ENCODE measurements at places on chromosomes 1 and 21.

GRCh38 chr1:21622466-21623315 lies 46.5 kb downstream of the RAP1GAP start:
- DNase-seq = no peak

DNA sequence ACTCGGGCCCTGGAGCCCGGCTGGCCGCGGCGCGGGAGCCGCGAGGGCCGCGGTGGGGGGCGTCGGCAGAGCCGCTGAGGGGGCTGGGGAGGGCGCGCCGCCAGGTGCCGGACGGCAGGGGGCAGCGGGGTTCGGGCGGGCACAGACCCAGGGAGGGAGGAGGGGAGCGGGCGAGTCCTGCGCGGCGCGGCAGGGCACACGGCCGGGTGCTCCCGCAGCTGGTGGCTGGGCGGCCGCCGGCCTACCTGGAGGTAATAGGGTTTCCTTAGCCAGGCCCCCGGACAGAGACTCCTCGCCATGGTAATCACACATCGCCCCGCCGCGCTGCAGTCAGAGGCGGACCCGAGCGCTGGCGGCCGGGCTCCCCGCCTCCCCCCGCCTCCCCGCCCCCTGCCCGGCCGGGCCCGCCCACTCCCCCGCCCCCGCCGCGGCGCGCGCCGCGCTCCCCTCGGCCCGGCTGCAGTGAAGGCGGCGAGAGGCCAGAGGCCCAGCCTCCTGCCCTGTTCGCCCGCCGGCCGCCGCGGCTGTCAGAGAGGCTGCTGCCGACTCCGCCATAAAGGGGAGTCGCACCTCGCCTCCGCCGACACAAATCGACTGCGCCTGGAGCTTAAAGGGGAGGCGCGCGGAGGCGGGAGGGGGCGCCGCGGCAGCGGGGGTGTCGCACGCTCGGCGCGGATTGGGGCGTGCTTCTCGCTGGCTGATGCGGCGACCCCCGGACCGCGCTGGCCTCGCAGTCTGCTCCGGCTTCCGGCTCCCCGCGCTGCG lies at the start of gene DIPK1A:
Gene DIPK1A (minus strand): TSS at position 332 of the 765 bp plus-strand sequence. CDS start 33 bp downstream, at position 299.
- peak; percentile 64 for DNase-seq

GRCh38 chr1:185450917-185451316 lies 133.9 kb upstream of the IVNS1ABP start:
- DNase-seq = no peak

DNA sequence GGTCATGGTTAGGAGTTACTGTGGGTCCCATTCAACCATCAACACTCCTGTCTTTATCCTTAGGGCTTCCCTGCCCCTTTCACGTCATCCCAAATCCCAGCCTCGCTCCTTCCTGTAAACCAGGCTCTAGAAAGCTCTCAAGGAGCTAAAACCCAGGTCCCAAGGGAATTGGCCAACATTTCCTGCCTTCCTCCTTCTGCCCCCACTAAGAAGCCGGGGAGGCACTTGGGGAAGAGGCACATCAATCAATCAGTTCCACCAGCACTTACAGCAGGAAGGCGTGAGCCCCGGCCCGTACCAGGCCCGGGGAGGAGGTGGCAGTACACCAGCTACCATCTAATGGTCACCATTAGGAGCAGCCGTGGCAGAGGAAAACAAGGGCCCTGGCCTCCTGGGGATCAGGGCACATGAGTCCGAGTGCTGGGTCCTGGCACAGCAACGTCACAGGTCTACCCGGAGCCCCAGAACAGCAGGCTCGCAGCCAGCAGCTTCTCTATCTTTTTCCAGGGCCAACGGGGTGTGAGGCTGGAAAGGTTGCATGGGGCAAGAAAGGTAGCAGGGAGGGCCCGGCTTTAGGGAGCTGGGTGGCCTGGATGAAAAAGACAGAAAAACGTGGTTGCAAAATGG lies 108.6 kb downstream of the CASZ1 start:
- no peak for DNase-seq

GRCh38 chr1:203471841-203472240 lies 3.8 kb upstream of the PRELP start:
- DNase-seq = no peak

- DNase-seq = no peak
Observed at GRCh38 chr1:109730666-109731065, 10.2 kb downstream of the GSTM3 start.

DNA sequence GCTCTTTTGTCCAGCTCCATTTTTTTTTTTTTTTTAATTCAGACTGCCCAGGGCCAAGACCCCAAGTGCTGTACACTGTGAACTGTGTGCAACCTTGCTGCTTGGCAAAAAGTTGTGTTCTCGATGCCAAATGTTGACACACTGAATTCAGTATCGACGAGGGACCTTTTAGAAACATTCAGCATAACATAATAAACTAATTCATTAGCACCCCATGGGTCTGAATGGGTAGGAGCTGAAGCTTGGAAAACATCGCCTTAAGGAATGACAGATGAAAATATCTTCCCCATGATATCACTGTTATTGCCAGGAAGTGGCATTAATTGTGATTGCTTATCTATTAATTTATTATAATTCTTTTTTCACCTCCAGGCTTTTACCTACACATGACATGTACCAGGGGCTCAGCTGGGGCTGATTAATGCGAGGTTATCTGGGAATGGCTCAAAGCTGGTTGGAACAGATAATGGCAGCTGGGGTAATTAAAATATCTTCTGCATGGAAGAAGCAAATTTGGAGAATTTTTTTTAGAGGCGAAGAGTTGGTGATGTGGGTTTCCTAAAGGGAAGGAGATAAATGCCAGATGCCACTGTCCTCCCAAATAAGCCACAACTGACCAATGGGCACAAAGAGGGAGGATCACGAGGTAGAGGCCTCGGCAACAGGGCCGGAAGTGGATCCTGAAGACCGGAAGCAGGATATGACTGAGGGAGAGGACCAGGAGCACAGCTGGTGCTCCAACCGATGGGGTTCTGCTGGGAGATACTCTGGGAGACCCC lies 169.3 kb downstream of the GRIK3 start:
- DNase-seq = no peak

- DNase-seq = no peak
Observed at GRCh38 chr1:230212405-230212936, 145.4 kb downstream of the GALNT2 start.

DNA sequence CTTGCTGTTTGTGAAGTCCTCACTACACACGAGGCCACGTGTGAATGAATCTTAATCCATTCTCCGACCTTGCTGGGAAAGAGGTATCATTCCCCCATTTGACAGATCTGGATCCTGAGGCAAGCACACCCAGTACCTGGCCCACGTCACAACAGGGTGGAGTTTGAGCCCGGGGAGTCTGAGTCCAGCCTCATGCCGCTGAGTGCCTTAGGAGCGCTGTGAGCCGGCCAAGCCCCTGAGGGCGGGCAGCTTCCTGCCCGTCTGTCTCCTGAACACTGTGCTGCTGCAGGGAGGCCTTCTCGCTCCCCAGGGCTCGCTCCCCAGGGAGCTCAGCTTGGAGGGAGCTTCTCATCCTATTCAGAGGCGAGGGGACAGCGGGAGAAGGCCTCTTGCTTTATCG lies 29.7 kb downstream of the SLC45A1 start:
- DNase-seq = no peak

- DNase-seq = no peak
Observed at GRCh38 chr1:40868051-40868723, 6.0 kb upstream of the CITED4 start.

DNA sequence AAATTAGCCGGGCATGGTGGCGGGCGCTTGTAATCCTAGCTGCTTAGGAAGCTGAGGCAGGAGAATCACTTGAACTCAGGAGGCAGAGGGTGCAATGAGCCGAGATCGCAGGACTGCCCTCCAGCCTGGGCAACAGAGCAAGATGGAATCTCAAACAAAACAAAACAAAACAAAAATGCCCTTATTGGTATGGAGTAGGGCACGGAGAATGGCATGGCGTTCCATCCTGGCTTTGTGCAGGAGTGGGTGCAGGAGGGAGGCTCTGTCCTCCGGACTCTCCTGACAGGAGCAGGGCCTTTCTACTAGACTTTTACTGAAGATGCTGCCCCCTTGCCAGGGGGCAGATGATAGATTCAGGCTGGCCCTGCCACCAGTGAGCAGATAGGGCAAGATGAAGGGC lies 1.0 kb downstream of the TMEM61 start:
- DNase-seq = no peak

- no peak for DNase-seq
Observed at GRCh38 chr1:57019236-57019839, 53.5 kb upstream of the C8B start.

DNA sequence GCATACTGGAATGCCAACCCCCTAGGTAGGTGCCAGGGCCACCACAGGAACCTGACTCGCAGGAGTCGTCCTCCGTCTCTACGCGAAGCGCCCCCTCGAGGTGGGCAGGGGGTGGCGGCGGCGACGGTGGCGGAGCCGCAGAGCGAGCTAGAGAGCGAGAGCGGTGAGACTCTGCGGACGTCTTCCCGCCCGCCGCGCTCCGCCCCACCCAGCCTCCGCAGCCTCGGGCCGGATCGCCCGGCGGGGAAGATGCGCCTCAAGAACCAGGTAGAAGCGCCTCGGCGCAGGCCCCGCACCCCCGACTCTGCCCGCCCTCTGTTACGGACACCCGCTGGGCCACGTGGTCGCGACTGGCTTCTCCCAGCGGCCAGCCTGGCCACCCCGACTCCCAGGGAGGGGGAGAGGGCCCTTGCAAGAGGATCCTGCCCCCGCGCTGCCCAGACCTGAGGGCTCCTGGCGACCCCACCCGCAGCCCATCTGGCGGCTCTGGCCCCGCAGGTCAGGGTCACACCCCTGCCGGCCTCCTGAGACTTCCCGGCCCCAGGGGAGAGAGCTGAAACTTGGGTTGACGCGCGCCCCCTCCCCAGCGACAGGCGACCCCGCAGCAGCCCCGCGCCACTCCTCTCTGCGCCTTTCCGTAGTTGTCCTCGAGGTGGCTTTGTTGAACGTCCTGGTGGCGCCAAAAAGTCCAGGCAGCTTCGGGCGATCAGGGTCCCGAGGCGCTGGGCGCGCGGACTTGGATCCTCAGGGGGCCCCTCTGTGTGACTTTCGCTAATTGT lies 24.4 kb upstream of the AGBL4 start:
- no peak for DNase-seq

DNA sequence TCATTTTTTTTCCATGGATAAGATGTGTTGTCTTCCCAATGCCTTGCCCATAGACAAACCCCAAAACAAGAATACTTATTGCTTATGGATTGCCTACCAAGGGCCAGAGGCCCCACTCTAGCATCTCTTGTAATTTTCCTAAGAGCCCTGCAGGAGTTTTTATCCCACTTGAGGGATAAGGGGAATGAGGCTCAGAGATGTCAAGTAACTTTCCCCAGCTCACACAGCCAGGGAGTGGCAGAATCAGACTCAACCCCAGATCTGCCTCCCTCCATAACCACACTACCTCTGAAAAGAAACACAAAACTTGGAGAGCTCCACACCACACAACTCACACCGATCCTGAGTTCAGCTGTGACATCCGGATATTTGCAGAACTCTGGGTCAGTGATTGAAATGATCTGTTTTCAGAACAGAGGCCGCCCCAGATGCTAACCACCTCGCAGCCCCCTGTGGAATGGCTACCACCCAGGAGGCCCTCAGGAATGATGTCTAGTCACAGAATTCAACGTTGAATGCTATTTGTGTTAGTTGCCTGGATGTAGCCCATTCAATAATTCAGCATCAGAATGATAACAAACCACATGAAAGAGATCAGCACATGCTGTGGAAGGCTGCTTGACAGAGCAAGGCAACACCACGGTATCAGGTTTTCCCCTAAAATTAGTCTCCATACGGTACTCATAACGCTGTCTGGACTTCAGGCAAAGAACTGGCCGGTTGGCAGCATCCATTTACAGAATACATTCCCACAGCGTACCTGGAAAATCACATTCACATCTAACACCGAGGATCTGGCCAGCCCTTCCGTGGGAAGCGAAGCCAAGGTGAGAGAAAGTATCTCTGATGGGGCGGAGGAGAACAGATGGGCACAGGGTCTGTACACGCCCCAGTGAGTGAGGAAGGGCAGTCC lies 231.9 kb downstream of the TOMM20 start:
- DNase-seq = no peak

DNA sequence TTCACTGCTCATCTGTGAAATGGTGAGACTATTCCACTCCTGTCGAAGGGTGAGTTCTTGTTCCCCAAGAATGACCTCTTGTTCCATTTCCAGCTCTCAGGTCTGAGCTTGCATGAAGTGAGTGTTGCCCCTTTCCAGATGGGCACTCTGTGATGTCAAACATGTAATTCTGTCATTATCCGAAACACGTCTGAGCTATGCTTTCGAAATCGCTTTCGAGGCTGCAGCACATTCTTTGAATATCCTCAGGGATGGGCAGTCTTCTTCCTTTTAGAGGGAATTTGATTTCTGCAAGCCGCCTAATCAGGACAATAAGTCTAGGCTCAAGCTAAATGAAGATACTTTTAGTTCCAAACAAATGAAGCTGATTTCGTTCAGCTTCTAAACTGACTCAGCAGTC lies 15.1 kb downstream of the NFASC start:
- DNase-seq = no peak

GRCh38 chr1:167714098-167714438 lies 7.7 kb upstream of the MPZL1 start:
- DNase-seq = peak; percentile 69

- DNase-seq = no peak
Observed at GRCh38 chr1:184405094-184405800, 18.4 kb downstream of the C1orf21 start.

DNA sequence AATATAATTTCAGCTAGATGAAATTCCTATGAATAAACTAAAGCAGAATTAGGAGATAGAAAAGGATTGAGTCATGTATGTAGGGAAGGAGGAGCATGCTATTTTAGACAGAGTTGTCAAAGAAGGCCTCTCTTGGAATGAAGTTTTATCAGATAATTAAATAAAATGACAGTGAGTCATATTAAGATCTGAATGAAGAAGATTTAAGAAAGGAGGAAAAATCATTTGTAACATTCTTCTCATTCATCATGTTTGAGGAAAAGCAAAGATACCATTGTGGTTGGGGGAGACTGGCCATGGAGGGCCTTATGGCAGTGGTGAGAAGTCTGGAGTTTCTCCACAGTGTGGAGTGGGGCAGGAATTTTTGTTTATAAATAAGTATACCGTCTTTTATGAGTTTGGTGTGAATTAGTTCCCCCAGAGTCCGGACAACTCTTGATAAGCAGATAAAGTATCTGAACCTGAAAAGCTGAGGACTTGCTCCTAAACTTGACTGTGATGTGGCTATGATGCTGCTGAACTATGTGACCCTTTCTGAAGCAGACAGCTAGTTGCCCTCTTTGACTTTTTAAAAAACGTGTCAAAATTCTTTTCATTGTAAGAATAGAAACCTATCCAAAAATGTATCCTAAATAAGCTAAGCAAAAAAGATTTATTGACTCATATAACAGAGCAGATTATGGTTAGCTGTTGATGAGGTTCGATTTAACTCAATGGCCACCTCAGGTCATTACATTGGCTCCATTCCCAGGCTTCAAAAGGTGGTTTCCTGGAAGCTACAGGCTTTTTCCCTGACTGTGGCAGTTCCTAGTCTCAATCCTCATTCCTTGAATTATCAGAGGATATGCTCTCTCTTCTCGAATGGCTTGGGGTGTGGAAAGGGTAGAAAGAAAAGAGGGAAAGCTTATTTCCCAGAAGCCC lies 90.8 kb downstream of the LHX9 start:
- no peak for DNase-seq
